ENCODE measurements at places on chromosomes 11 and 22. TPM values are rescaled to one million over a fixed set of nuclear protein-coding genes. Genes with fewer than 3 reads are reported as not detected.

DNA sequence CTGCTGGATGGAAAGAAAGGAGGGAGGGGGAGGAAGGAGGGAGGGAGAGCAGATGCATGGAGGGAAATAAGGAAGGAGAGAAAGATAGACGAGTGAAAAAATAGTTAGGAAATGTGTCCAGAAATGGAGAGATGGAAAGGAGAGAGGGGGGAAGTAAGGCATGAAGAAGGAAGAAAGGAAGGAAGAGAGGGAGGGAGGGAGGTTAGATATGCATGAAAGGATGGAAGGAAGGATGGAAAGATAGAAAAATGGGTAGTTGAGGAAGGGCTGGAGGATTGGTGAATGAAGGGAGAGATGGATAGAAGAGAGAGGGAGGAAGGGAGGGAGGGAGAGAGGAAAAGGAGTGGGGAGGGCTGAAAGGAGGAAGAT is 19.6 kb downstream of the LINC01488 start:
- DNase-seq, result no peak

DNA sequence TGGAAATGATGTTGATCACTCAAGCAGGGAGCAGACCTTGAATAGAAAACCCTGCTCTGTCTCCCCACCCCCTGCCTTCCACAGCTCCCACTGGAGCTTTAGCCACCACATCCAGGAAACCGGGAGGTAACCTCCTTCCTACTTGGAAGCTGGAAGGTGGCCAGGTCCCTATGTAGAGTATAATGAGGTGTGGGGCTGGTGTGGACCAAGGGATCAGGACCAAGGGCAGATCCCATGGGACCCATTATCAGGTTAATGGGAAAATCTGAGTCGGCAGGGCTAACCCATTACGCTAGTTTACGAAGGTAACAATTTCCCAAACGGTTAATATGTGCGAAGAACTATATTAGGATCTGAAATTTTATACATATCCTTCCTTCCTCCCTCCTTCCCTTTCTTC is 321.9 kb downstream of the MIAT start:
- DNase-seq, result no peak

DNA sequence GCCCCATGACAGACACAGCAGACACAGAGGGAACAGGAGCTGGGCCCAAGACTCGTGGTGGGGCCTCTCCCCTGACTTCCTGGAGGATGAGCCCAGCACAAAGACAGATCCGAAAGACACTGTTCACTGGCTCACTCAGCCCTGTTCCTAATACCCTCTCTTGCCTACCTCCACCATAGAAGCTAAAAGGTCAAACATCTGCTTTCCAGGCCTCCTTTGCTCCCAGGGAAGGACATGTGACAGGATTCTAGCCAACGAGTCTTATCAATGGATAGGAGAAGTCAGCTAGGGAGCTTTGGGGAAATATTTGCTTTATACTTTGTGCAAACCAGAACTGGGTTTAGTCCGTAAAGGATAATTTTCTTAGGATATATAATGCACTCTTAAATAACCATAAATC is 8.4 kb upstream of the CLMP start:
- no peak for DNase-seq

GRCh38 chr11:15379483-15379882 is 264.8 kb downstream of the INSC start:
- DNase-seq, result no peak

The AMOTL1 gene
- total RNA-seq, result 26.0 TPM

The SCUBE1 gene
- not detected for total RNA-seq

GRCh38 chr11:70584498-70585235 is 186.3 kb downstream of the CTTN start:
- DNase-seq, result no peak

DNA sequence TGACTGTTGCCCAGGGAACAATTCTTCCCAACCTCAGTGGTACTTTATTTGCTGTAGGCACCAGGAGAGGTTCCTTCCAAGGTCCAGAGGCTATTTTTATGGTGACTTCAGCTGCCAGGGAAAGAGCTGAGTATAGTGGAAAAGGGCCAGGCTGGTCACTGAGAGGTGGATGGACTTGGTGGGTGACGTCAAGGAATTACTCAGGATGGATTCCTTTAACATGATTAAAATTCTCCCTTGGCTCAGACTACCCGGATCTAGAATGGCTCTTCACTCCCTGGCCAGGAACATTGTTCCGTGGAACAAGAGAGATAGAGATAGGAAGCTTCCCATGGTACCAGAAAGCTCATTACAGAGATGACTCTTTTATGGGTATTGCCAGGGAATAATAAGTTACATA is 8.7 kb upstream of the CALCA start:
- no peak for DNase-seq

All from epithelial cell of proximal tubule (primary cell).